ENCODE measurements at places on chromosomes 7 and 10.

- no peak for DNase-seq
These were observed 3.1 kb upstream of the CAPZA2 start for GRCh38 chr7:116859323-116859722.

DNA sequence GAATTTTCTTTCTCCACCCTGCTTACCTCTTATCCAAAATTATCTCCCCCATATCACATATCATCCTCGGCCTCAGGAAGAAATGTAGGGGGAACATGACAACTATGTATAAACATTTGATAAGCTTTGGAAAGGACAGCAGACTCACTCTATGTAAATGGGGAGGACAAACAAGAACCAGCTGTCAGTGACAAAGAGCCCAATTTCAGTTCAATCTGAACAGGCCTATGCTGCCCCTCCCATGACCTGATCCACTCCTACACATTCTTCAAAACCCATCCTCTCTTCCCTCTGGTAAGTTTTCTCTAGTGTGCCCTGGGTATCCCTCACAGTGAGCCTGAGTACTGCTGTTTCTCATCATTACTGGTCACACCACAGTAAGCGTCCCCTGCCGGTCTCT, 20.8 kb downstream of the FZD9 start:
- no peak for DNase-seq

GRCh38 chr7:134126596-134126965, 559 bp upstream of the LRGUK start:
- DNase-seq: no peak

- no peak for DNase-seq
These were observed 235.0 kb downstream of the CCDC7 start for GRCh38 chr10:32680803-32681557.

GRCh38 chr10:78193189-78193588, 159.5 kb downstream of the RPS24 start:
- no peak for DNase-seq

- DNase-seq: no peak
These were observed 2.1 kb downstream of the FAM170B start for GRCh38 chr10:49131507-49132361.

DNA sequence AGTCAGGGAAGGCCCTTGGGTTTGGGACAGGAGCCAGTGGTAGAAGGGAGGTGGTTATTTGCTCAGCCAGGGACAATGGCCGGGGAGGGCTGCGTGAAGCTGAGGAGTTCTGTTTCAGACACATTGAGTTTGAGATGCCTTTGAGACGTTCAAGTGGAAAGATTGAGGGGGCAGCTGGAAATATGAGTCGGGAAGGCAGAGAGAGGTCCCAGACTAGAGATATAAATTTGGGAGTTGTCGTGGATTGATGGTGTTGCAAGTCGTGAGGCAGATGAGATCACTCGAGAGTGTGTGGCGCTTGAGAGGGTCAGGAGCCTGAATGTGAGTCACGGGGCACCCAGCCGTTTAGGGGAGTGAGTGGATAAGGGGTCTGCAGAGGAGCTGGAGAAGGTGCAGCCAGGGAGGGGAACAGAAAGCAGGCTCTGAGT, 73.3 kb downstream of the ZMIZ1 start:
- DNase-seq: no peak

DNA sequence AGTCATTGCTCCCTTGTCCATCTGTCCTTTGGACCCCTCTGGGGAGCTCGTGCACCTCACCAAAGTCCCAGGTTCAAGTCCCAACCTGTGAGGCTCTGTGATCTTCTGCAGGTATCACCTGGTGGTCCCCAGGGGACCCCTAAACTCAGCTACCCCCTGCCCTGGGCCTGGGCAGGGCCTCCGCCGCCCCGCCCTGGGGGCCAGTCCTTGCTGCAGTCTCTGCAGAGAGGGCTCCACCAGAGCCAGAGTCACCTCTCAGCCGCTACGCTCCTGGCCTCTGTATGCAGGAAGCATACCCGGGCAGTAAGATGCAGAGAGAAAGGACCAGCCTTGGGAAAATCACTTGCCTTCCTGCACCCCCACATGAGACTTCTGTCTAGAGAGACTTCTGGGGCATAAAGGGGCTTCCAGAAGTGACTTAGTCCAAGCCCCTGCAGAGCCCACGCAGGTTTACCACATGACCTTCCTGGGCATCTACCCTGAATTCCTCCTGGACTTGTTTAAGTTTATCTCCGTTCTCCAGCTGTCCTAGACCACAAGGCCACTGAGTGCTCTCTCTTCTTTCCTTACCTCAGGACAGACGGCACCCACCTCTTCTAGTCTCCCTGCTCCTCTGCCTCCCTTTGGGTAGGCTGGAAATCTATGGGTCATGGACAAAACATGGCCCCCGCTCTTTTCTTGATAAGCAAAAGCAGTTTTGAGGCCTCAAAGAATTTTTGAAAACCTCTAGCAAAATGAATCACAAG, 21.2 kb downstream of the CALML5 start:
- no peak for DNase-seq

DNA sequence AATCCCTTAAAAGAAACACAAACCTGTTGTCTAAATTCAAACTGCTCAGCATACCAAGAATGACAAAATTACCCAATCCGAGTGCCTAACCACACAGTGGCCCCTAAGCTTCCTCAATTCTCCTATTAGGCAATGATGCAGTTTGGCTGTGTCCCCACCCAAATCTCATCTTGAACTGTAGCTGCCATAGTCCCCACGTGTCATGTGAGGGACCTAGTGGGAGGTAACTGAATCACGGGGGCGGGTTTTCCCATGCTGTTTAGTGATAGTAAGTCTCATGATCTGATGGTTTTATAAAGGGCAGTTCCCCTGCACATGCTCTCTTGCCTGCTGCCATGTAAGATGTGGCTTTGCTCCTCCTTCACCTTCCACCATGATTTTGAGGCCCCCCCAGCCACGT, 21.9 kb downstream of the PSAP start:
- no peak for DNase-seq

GRCh38 chr7:26861050-26861449, 3.3 kb downstream of the SKAP2 start:
- no peak for DNase-seq

GRCh38 chr10:86803156-86803555, 46.7 kb downstream of the BMPR1A start:
- DNase-seq: no peak

DNA sequence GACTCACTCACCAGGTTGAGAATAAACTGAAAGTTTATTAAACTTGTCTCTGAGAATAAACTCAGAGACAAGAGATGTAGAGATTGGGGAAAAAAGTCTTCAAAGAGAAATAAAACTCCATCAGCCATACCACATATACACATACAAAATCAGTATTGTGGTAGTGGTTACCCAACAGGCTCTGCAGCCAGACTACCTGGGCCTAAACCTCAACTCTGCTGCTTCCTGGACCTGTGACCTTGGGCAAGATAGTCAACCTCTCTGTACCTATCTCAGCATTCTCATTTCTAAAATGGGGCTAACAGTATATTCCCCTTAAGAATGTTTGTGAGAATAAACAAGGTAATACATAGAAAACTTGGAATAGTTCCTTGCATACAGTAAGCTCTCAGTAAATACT, 15.3 kb downstream of the TPK1 start:
- peak; percentile 63 for DNase-seq

DNA sequence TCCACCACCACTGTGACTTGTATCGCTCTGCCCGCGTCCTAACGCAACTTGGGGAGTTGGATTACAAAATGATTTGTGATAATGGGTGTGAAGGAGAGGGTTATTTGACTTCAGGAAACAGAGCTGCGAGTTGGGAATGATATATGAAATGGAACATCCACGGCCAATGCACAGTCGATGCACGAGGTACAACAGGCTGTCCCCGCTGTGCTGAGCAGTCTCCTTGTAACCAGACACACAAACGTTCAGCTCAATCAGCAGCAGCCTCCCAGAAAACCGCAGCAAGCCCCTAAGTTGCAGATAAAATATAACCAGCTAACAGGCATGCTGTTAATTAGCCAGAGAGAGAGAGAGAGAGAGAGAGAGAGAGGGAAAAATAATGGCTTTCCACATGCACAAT, 332.7 kb upstream of the MGMT start:
- DNase-seq: no peak

GRCh38 chr7:43119371-43120075, 7.1 kb downstream of the HECW1 start:
- no peak for DNase-seq

- DNase-seq: no peak
These were observed 38.8 kb downstream of the GSDME start for GRCh38 chr7:24718431-24718831.

- DNase-seq: no peak
These were observed 38.1 kb downstream of the MKI67 start for GRCh38 chr10:128087884-128088709.

- no peak for DNase-seq
These were observed 72.8 kb upstream of the CUX1 start for GRCh38 chr7:101744588-101744987.

GRCh38 chr7:125670926-125671572, 741.4 kb upstream of the POT1 start:
- DNase-seq: no peak

GRCh38 chr7:46542076-46542475, 621.0 kb upstream of the IGFBP3 start:
- no peak for DNase-seq

GRCh38 chr7:92282930-92283329, 37.2 kb downstream of the ANKIB1 start:
- DNase-seq: no peak

DNA sequence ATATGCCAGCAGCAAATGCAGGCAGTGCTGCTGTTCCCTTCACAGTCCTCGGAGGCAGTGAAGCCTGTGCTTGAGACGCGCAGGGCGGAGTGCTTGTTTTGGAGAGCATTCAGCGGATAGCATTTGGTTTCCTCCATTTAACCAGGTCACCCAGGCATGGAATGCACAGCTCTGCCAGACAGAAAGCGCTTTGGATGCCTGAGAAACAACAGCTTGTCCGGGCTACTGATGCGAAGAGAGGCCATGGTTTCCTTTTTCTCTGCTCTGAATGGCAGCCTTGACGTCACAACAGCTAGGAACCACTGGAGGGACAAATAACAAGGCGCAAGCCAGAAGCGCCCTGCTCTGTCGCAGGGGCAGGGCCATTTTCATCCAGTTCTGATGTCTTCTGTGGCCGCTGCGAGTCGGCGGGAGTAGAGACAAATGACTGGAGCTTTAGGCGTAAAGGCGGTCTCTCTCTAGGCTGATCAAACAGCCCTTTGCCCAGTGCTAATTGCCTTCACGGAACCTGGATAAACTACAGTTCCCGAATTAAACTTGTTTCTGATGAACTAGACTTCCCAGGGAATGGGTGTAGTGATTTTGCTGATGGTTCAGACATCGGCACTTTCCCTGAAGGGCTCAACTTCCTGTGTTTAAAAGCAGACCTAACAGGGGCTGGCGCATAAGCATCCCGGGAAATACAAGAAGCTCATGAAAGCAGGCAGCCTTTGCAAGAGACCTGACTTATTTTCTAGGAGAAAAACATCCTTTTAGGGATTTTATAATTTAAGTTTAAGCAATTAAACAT, 187.6 kb upstream of the KLF14 start:
- DNase-seq: no peak

- no peak for DNase-seq
These were observed 96.3 kb downstream of the LRRTM3 start for GRCh38 chr10:67022099-67022498.

DNA sequence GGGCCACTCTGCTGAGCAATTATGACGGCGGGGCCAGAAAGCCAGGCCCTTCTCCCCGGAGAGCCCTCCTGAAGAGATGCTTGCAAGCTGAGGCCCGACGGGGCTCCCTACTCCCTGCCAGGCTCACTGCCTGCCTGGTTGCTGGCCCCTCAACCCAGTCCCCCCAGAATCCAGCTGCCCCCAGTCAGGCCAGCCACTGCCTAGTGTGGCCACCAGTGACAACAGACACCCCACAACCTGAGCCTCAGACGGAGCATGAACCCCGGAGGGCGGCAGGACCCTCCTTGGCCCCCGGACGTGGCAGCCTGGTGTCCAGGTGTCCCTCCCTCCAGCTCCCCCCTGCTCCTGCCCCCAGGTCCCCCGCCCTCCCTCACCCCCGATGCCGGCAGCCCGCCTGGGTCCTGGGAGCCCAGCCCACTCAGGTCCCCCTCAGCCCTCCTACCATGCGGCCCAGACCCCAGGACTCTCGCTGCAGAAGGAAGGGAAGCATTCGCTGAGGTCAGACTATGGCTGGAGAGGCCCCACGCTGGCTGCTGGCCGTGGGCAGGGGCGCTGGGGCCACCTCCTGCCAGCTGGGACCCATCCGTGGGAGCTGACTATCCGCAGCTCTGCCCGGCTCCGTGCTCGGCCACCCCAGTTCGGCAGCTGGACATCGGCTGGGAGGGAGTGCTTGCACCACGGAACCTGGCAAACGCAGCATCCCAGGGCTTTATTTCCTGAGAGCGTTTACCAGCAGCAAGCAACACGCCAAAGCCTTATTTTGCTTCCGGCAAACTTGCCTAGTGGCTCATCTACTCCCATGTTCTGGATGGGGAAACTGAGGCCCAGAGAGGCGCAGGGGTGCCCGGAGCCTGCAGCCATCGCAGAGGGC, 89.8 kb downstream of the UNCX start:
- no peak for DNase-seq

DNA sequence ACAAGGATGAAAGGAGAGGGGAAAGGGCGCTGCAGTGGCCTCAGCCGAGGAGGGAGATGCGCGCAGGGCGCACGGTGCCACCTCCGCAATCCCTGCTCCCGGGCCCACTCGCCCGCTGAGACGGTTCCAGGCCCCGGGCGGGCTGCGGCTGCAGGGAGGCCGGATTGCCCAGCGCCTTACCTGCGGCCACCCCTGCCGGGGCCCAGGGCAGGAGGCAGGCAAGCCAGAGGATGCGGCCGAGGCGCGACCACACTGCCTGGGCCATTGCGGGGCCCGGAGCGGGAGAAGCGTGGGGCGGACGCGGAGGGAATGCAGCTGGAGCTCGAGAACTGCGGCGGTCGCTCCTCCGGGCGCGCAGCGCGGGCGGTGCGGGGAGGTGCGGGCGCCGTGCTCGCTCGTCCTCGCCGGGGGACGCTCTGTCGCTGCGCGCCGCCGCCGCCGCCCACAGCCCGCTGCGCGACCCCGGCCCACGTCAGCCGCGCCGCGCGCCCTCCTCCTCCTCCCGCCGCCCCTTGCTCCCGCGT, at the start of gene TMEM130:
Gene TMEM130 (minus strand): TSS at position 418 of the 524 bp plus-strand sequence. CDS start 153 bp downstream, at position 265.
- no peak for DNase-seq

- no peak for DNase-seq
These were observed 20.9 kb upstream of the NAMPT start for GRCh38 chr7:106305732-106306131.

DNA sequence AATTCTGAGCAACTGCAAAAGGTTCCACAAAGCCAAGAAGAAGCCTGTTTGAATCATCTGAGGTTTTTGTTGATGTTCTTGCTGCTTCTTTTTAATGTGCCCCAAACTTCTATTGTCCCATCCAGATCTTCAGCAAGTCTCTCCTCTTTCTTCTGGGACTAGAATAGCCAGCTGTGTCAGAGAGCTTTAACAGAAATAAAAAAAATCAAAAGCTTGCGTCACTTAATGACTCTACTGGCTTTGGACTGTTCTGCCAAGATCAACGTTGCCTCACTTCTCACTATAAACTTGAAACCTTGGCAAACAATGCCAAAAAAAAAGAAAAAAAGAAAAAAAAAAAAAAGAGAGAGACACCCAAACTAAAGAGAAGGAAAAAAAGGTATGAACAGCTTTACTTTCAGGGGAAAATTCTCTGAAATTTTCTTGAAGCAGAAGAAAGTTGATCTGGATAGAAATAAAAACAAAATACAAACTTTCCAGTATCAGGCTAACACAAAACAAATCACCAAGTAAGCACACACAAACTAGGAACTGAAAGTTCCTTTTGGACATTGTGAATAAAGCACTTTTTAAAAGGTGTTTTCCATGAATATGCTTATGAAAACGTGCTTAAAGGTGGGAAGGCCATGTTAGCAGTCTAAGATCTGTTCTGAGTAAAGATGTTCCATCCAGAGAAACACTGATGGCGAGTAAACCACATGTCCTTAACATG, 14.8 kb downstream of the USP54 start:
- no peak for DNase-seq

All from T-helper 1 cell (primary cell).